LHCN-M2 (cell line): ENCODE measurements at places on chromosomes 13 and 19. TPM values are rescaled to one million over a fixed set of nuclear protein-coding genes. Genes with fewer than 3 reads are reported as not detected.
A peak's percentile ranks its signal among the peaks of the same experiment; 100 is the strongest.

GRCh38 chr19:15323496-15324235, 8.7 kb downstream of the BRD4 start:
- peak; percentile 64 for DNase-seq

Gene KLK3
- total RNA-seq = not detected in 2 replicates

DNA sequence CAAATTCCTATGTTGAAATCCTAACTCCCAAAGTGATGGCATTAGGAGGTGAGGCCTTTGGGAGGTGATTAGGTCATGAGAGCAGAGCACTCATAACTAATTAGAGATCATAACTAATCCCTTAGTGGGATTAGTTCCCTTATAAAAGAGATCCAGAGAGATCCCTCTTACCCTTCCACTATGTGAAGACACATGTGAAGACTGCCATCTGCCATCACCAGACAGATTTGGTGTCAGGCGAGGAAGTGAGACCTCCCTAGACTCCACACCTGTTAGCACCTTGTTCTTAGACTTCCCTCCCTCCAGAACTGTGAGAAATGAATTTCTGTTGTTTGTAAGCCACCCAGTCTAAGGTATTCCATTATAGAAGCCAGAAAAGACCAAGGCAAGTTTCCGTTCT, 112.2 kb downstream of the NDFIP2 start:
- DNase-seq = no peak

- DNase-seq = no peak
Observed at GRCh38 chr19:44050740-44051649, 841 bp upstream of the ZNF223 start.

DNA sequence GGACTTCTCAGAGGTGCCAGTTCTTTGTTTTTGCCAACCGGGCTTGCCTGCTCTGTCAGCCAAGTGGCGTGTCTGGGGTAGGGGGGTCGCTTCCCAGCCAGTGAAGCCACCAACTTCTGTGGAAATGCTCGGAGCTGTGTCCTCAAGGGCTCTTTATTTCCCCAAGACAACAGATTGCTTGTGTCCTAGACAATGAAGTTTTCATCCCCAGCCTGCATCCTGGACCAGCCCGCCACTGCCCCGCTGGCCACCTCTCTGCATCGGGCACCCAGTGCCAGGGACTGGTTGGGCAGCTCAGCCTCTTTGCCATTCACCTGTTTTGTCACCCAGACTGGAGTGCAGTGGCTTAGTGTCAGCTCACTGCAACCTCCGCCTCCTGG, 3.7 kb downstream of the RAB11B start:
- no peak for DNase-seq

Gene CYP2A7
- not detected in 2 replicates for total RNA-seq

DNA sequence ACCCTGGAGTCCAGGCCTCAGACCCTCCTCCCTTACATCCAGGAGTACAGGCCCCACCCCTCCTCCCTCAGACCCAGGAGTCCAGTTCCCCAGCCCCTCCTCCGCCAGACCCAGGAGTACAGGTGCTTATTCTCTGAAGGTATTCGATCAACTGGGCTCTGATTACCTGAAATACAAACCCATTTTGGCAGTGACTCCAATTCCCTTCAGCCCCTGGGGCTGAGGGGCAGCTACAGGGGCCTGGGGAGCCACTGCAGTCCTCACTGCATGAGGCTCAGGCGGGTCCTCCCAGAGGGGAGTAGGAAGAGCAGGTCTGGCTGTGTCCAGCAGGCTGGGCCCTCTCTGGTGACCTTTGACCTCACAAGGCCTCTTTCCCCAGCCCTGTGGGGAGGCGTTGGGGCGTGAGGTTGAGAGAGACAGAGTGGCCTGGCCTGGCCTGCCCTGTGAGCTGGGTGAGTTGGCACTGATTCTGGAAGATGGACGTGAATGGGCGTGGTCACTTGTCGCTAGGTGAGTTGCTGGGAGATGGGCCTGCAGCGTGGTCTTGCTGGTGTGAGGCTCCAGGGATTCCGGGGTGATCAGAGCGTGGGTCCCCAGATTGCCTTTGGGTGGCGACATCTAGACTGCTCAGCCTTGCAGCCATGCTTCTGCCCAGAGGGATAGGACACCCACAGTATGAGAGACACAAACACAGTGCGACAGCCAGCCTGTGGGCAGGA, 3.1 kb downstream of the BCAT2 start:
- no peak for DNase-seq

DNA sequence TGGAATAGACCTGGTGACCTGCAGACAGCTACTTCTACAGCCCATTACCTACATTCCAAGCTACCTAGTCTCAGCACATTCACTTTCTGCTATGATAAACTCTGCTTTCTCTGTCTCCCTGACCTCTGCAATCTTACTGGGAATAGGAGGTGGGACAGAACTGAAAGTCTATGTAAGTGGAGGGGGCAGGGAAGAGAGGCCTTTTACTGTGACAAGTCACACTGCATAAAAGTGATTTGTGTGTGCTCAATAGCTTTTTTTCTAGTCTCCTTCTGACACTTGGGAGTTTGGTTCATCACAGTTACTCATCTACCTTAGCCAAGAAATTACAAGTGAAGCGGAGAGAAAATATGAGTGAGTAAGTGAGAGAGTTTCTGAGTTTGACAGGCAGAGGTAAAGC, 322.4 kb downstream of the OLFM4 start:
- no peak for DNase-seq

DNA sequence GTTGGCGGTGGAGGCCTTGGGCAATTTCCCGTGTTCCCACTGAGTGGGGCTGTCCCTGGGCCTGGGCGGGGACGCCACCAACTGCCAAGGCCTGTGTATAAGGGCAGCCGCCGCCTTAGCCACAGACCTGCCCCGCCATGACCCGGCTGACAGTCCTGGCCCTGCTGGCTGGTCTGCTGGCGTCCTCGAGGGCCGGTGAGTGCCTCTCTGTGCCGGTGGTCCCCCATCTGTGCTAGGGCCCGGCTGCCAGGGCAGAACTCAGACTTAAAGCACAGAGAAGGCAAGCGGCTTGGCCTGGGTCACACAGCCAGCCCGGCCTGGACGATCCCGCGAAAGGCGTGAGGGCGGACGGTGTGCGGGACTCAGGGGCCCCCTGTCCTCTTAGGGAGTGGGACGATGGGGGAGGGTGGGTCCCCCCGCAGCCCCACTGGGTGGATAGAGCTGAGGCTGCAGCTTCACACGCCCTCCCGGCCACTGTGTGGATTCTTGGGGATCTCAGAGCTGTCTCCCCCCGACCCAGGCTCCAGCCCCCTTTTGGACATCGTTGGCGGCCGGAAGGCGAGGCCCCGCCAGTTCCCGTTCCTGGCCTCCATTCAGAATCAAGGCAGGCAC, at the start of gene AZU1:
TSS of gene AZU1 (plus strand) at position 128 of the 612 bp plus-strand sequence. CDS start at position 138, 10 bp downstream.
- no peak for DNase-seq

- no peak for DNase-seq
Observed at GRCh38 chr13:112900691-112901091, 68.3 kb upstream of the MCF2L start.

- DNase-seq = no peak
Observed at GRCh38 chr13:22187329-22187728, 516.5 kb downstream of the FGF9 start.

GRCh38 chr13:47170971-47171370, 274.1 kb upstream of the HTR2A start:
- no peak for DNase-seq

DNA sequence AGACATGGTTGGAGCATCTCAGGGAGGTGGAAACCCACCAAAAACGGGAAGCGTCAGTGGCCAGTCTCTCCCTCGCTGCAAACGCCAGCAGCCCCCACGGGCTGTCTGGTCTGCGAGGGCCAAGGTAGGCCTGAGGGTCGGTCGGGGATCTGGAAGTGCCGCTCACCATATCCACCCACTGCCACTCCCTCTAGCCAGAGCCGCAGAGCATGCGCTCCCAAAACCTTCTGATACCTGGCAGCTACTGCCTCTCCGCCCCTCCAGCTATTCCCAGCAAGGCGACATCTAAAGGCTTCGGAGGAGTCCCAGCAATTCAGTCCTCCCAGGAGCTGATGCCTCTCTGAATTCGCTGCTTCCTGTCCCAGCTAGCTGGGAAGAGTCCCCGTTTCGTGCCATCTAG, 4.4 kb upstream of the FKRP start:
- DNase-seq = no peak

DNA sequence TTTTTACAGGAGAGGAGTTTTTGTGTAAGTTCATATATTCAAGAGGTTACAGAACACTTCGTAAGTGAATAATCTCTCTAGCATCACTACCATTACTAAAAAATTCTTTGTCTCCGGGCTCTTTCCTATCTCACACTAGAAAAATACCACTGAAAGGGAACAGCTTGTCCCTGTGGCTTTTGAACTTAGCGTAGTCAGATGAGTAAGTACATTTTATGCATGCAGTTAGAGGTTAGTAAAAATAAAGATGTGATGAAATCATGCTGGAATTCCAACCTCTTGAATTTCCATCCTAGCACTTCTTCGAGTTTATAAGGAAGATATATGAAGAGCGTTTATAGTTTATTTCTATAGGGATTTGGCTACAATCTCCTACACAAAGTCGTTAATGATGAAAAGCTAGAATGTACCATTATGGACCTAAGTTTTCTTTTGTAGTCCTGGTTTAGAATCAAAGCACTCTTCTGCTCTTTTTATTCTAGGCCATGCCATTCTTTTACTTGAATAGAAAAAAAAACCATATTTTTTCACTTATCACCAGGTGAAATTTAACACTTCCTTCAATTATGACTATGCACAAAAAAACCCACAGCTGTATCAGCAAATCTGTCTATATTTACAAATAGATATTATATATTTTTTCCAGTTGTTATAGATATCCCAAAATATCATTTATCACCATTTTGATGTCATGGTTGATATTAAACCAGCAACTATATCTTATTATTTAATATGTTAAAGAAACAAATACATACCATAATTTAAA, 139.9 kb upstream of the PCDH9 start:
- DNase-seq = peak; percentile 99

Gene CACNG6
- total RNA-seq = 0.17 TPM in 1 of 2 replicates, not detected in the other

DNA sequence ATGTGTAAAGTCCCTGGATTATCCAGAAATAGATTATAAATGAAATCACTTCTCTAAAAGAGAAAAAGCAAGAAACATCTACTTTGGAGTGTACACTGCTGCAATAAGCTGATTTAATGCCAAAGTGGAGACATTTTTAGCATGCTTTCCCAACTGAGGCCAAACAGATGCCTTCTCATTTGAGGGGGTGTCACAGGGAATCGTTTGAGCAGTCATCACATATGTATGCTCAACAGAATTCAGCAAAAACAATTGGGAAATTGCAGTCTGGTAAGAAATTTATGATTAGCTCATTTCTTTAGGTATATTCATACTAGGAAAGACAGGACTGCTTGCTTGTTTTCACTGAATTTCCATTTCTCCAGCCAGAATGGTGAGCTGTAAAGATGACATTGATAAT, 27.3 kb upstream of the TPP2 start:
- no peak for DNase-seq

DNA sequence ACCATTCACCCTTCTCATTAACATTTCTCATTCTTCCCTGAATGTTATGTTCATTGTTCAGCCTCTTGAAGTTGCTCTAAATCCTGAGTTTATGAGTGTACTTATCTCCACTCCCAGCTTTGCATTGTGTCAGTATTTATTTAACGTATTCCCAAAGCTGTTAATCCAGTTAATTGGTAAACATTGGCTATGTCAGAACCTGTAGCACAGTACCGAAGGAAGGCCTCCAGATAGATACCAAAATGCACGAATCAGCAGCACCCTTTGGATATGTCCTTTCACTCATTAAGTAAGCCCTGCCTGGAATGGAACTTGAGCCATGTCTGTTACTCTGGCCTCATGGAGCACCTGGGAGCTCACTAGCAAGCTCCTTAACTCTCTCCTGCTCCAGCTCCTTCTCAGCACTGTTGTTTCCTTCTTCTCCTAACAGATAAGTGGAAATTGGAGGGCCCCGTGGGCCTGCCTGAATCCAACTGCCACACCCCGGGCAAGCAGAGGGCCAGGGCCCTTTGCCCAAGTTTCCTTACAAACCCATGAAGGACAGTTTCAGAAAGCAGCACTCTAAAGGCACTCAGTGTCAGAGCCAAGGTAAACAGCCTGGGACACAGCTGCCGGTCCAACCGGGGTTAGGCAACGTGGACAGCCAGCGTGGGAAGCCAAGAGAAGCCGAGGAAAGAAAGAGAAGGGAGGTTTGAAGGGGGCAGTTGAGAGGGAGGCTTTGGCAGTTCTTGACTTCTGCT, 155.0 kb upstream of the SERP2 start:
- no peak for DNase-seq

DNA sequence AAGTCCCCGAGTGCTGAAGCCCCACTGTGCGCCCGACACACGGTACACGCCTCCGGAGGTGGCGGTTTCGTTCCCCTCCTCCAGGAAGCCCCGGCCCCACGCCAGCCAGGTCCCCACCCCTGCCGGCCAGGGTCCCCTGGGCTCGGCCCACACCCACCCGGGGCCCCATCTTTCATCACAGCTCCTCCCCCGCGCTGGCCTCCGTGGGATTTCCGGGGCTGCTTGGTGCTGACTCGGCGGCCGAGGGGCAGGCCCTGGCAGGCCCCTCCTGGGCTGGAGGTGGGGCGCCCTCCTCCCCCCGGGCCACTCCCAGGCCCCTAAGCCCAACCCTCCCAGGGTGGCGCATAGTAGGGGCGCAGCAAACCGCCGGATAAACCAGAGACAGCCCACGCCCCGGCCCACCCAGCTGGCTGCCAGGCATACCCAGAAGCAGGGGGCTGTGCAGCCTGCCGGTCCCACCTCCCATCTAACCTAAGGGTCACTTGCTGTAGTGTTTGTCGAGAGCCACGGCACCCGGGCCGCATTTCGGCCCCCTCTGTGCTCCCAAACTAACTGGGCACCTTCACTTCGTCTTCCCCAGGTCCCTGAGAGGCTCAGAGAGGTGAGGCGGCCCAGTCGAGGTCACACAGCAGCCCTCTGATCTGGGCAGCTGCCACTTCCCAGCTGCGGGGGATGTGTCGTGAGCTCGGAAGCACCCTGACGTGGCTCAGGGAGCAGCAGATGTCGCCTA, 6.6 kb downstream of the ZBTB7A start:
- no peak for DNase-seq

- no peak for DNase-seq
Observed at GRCh38 chr19:7382694-7383093, 34.0 kb downstream of the ARHGEF18 start.

Gene ZNF677
- total RNA-seq = 4.2 and 6.7 TPM in 2 replicates

DNA sequence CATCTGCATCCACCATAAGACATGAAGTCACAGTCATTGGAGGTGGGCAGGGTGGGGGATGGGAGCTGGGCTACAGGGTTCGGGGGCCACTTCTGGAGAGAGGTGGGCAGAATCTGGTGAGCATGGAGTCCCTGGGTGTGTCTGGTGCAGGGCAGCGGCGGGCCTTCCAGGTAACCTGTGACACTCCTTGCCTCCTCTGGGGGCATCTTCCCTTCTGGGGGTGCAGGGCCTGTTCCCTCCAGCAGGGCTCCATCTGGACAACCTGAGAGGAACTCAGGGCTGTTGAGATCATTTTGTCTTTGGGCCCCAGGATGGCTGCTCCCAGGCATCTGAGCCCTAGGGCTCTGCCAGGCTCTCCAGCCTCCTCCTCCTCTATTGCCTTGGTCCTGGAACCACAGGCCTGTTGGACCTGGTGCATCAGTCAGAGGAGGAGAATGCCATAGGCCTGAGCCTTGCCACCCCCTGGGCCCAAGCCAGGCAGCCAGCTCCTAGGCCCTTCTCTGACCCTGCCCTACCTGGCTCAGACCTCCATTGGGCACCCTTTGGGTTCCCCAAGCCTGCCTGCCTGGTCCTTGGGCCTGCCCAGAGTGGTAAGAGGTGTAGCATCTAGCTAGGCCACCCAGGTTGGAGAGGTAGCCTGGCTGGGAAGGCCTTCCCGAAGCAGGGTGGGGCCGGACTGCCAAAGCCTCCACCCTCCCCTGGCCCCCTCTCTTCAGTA, 13.4 kb downstream of the LYL1 start:
- no peak for DNase-seq

- no peak for DNase-seq
Observed at GRCh38 chr13:84191139-84191538, 308.9 kb upstream of the SLITRK1 start.

Gene NXNL1
- not detected in 2 replicates for total RNA-seq

Gene IGLON5
- total RNA-seq = not detected in 2 replicates

Gene LPAR2
- total RNA-seq = 0.52 and 1.4 TPM in 2 replicates
